H4 (cell line): ENCODE measurements at places on chromosomes 1 and 21.

GRCh38 chr1:196423612-196424011 is 184.6 kb downstream of the KCNT2 start:
- no peak for DNase-seq

- no peak for DNase-seq
Observed at GRCh38 chr1:91700332-91700731, 185.6 kb downstream of the TGFBR3 start.

DNA sequence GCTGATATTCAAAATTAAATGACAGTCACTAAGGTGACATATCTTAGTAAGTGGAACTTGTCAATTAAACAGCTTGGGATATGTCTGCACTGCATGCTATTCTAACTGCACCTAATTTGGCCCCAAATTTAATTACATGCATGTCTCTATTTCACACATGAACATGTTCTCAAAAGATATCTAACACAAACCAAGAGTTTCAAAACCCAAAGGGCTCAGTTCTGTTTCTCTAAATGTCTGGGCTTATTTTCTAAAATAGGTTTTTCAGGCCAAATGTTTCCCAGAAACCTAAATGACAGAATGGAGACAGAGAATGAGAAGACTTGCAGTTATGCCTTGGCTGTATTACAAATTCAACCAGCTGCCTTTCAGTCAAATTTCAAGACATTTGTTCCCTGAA is 11.3 kb downstream of the RAB29 start:
- DNase-seq = no peak

- DNase-seq = no peak
Observed at GRCh38 chr1:153842006-153842471, 66.8 kb downstream of the SLC27A3 start.

DNA sequence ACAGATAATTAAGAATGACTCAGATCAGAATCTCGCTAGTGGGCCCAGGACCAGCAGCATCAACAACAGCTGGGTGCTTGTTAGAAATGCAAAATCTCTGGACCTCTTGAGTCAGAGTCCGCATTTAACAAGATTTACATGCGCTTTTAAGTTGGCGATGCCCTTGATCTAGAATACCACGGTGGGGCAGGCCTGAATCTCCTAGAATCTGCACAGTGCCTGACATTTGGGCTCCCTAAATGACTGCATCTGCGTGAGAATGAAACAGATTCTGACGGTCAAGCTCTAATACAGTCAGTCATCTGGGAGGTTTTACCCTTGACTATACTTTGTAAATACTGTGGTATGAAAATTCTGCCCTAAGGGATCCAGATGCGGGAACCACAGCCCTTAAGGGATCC is 17.2 kb upstream of the RAB29 start:
- DNase-seq = no peak
